ENCODE measurements at places on chromosomes 12 and 14.

DNA sequence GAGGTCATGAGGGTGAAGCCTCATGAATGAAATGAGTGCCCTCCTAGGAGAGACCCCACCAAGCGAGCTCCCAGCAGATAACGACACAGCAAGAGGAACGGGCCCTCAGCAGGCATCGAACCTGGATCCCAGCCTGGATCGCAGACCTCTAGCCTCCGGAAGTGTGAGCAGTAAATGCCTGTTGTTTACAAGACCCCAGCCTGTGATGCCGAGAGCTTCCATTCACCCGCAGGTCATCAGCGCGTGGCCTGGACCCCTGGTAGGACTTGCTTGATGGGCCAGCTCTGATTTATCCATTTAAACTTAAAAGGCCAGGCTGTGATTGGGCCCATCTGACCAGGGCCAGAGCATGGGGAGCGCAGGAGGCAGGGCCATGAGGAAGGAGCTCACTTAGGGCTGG is 7.0 kb downstream of the TMEM179 start:
- no peak for DNase-seq

DNA sequence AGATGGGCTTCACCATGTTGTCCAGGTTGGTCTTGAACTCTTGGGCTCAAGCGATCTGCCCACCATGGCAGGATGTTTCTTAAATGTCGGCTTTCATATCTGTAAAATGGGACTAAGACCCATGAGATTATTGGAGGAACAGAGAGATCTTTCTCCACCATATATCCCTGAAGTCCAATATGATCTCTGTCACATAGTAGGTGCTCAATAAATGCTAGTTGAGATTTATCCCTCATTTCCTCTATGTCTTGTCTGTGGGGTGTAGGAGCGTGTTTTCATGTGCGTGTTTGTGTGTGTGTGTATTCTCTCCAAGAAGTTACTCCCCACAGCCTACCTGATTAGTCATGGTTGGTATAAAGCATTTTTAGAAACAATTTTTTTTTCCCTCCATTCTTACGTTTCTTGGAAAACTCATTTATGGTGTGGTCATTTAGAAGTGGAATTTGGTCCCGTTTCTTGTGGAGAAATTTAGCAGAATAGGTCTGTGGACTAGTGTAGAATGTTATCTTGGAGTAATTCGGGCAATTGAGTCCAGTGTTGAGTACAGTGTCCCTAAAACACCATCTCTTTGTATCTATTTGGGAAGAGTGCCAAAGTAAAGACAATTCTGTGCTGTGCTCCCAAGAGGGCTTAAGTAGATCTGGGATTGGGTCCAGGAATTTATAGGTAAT is 4.3 kb downstream of the STRAP start:
- no peak for DNase-seq

GRCh38 chr14:55556929-55557623 is 22.9 kb upstream of the KTN1 start:
- no peak for DNase-seq

- DNase-seq: no peak
These were observed 10.0 kb downstream of the MARK3 start for GRCh38 chr14:103395244-103395643.

- DNase-seq: no peak
These were observed 3.6 kb downstream of the NAP1L1 start for GRCh38 chr12:76080729-76081415.

GRCh38 chr12:72790273-72790672 is 518.1 kb downstream of the TRHDE start:
- DNase-seq: no peak

DNA sequence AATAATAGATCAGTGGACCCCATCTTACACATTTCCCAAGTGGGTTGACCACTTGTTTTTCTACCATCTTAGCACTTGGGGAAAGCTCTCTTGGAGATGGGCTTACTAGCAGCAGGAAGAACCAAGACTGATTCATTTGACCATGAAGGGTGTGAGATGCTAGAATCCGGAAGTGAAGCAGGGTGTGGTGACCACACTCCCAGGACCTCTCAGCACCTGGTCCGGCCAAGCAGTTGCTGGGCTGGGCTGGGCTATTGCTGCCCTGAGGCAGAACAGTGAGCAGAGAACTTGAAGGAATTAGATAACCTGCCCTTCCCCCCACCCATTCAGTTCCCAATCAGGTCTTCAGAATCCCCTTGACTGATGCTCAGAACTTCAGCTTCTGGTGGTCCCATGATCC is 24.4 kb downstream of the ADCY6 start:
- no peak for DNase-seq

DNA sequence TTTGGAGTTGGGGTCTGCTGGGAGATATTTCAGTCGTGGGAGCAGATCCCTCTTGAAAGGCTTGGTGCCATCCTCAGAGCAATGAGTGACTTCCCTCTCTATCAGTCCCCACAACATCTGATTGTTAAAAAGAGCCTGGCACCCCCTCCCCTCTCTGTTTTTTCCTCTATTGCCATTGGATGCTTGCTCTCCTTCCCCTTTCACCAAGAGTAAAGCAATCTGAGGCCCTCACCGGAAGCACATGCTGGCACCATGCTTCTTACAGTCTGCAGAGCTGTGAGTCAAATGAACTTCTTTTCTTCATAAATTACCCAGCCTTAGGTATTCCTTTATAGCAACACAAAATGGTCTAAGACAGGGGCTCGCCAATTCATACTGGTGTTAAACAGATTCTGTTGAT is 99.1 kb upstream of the CCND2 start:
- no peak for DNase-seq

DNA sequence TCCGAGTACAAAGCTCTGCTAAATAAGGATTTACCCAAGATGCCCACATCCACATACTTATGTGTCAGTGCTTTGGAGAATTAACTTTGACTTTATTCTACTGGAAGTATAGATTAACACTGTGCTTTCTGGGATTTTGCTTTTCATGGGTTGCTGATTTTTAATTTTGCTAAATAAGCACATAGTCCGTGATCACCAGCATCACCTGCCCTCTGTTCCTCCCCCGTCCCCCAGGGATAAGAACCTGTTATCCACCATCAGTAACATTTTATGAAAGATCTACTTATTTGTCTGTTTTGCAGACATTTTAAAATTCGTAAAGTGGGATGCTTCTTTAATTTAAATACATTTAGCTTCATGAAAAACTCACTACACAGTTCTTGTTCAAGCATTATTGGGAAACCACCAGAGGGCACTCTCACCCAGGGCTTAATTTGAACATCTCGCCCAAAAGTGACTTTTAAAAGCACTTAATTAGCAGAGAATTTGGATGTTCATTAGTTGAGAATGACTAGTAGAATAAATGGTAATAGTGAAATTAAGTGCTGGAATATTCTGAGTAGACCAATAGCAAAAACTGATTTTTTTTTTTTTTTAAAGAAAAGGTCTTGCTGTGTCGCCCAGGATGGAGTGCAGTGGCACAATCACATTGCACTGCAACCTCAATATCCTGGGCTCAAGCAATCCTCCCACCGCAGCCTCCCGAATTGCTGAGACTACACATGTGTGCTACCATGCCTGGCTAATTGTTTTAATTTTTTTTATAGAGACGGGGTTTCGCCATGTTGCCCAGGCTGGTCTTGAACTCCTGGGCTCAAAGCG is 35.7 kb downstream of the MRPL42 start:
- DNase-seq: peak; percentile 78

- no peak for DNase-seq
These were observed 413.6 kb downstream of the TMEM121 start for GRCh38 chr14:105939810-105940508.

- DNase-seq: no peak
These were observed 13.2 kb upstream of the SLC41A2 start for GRCh38 chr12:104971306-104971705.

DNA sequence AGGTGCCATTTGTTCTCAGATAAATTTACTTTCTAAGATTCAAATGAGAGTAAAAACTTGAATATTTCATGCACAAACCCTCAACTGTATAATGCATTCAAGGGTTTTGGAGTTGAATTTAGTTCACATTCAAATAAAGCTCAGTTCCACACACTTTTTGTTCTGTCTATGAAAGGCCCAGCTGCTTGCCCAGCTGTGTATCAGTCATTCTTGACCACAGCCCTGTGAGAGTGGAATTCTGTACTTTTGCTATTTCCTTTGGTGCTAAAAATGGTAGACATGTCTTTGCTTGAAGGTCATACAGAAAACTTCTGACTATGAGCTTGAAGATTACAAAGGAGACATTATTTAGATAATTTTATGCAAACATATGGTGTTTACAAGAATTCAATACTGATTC is 110.4 kb downstream of the KCNC2 start:
- no peak for DNase-seq

- DNase-seq: no peak
These were observed 444.1 kb downstream of the RAD51B start for GRCh38 chr14:68263563-68264259.
